ENCODE measurements at places on chromosomes 2 and 18.
A peak's percentile ranks its signal among the peaks of the same experiment; 100 is the strongest.

DNA sequence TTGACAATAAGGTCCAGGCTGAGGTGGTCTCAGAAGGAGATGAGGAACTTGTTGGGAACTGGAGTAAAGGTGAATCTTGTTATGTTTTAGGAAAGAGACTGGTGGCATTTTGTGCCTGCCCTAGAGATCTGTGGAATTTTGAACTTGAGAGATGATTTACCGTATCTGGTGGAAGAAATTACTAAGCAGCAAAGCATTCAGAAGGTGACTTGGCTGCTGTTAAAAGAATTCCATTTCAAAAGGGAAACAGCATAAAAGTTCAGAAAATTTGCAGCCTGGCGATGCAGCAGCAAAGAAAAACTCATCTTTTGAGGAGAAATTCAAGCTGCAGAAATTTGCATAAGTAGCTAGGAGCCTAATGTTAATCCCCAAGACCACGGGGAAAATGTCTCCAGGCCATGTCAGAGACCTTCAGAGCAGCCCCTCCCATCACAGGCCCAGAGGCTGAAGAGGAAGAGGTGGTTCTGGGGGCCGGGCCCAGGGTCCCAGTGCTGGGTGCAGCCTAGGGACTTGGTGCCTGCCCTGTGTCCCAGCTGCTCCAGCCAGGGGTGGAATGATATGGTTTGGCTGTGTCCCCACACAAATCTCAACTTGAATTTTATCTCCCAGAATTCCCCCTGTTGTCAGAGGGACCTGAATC is 73.5 kb downstream of the FIGN start:
- DNase-seq = peak; percentile 53

DNA sequence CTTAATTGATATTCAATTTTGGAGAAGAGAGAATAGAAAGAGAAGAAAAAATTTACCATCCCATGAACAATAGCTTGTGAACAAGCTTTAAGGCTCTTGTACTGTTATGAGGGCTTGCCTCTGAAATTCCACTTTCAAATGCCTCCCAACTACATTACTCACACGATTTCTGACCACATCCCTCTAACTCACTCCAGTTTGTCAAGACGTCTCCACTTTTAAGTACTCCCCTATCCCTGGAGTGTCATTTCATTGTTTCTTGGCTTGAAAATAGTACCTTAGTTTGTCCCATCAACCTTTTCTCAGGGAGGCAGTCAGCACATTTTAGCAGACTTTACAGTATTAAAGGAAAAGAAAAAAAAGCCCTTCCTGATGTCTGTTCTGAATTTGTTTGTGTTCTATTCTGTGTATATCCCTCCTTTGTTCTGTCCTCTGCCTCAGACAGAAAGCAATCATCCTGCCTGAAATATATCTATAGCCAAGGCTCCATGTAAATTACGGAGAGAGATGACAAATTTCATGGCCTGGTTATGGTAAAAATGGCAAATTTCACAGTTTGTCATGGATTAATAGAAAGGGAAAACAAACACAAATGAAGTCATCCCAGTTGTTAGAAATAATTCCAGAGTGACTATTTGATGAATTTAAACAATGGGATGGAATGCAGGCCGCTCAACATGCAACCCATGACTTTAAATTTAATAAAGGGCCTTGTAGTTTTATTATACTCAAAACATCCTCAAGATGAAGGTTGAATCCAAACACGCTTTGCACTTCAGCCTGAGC is 228.8 kb downstream of the ETAA1 start:
- DNase-seq = peak; percentile 83

DNA sequence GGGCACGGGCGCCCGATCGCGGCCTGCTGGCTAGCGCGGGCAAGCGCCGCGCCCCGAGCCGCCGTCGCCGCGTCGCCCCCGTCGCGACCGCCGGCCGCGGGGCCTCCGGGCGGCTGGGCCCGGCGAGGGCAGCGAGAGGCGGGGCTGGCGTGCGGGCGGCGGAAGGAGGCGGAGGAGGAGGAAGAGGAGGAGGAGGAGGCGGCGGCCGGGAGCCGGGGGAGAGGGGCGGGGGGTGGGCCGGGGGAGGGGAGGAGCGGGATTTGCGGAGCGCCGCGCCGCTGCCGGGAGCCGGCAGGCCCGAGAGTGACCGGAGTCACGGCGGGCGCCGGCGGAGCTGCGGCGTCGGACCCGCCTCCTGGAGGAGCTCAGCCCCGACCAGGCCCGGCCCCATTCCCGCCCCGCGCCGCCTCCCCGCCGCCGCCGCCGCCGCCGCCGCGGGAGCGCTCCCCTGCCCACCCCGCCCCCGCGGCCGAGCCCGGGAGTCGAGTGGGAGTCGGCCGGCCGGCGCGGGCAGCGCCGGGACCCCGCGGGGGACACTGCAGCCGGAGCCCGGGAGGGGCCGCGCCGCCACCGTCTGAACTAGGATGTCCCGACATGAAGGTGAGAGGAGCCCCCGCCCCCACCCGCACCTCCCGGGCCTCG is at the start of gene KCMF1:
TSS of gene KCMF1 (plus strand) at position 294 of the 642 bp plus-strand sequence. CDS start at position 585, 291 bp downstream.
- DNase-seq = peak; percentile 80

GRCh38 chr2:216107760-216108159 is 1.4 kb upstream of the XRCC5 start:
- DNase-seq = no peak

DNA sequence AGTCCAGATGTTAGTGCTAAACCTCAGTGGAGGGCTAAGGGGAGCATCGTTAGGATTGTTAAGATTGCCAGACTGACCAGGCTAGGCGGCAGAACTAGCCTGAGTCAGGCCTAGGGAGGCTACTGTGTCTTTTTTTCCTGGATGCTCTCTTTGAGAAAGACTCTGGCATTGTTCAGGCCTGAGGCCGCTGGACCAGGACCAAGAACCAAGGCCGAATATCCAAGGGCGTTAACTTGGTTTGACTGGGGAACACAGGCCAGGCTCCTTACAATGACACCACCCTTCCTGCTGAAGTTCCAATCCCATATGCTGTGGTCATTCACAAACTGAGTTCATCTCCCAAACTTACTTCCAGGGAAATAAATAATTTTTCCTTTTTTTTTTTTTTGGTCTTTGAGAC is 10.6 kb downstream of the HTRA2 start:
- DNase-seq = no peak

GRCh38 chr2:6909431-6910385 is 7.5 kb upstream of the RNF144A start:
- DNase-seq = no peak

- DNase-seq = peak; percentile 58
Measured at GRCh38 chr2:123040506-123040905, 984.6 kb upstream of the CNTNAP5 start.

GRCh38 chr2:175844169-175844568 is 157.9 kb downstream of the LNPK start:
- peak; percentile 95 for DNase-seq

DNA sequence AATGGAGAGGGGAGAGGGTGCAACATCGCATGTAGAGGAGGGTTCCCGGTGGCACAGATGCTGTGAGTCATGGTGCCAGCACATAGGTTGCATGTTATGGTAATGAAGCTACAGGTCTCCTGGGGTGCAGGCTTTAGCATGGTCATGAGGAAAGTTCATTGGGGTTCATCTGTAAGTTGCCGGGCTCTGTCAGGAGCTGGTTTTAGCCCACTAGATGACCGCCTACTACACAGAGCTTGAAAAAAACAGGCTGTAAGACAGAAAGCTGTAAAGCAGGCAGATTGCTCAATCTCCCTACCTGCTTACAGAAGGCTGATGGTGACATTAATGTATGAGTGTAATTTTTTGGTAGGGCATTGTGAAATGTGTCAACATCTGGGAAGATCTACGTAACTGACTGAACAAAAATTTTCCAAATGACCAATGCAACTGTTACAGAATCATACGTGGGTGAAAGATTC is 23.9 kb downstream of the DYSF start:
- DNase-seq = no peak

- DNase-seq = no peak
Measured at GRCh38 chr18:79796531-79797405, 970 bp upstream of the KCNG2 start.
